Natural killer cell treated with Interleukin-12 subunit alpha and Interleukin-12 subunit beta and Interleukin-15 and Interleukin-18, amount 100 ng/mL, for 72 hours (primary cell): ENCODE measurements at places on chromosomes 12 and 14. TPM values are rescaled to one million over a fixed set of nuclear protein-coding genes. Genes with fewer than 3 reads are reported as not detected.

The GALNT9 gene
- not detected for total RNA-seq

The SYNDIG1L gene
- not detected for total RNA-seq

The ASCL1 gene
- not detected for total RNA-seq

The HOXC9 gene
- total RNA-seq, result not detected

The HOXC12 gene
- total RNA-seq, result not detected
